Kidney glomerular epithelial cell (primary cell): ENCODE measurements at places on chromosomes 3 and 15.

- DNase-seq = no peak
Observed at GRCh38 chr3:179853176-179853575, 183.6 kb downstream of the PEX5L start.

DNA sequence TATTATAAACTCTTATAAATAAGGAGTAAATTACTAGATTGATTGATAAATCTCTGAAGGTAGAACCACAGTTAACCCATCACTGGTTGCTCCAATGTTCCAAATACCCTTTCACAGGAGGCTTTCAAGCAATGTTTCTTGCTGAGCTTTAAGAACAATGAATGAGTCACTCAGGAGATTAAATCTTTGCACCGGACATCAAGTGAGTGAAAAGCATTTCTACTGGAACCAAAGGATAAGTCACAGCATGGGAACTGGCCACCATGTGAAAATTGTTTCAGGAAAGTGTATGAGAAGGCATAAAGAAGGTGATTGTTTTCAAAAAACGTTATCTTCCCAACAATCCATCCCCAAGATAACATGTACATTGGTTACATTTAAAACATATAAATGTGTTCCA lies 90.6 kb downstream of the CNTN3 start:
- no peak for DNase-seq

DNA sequence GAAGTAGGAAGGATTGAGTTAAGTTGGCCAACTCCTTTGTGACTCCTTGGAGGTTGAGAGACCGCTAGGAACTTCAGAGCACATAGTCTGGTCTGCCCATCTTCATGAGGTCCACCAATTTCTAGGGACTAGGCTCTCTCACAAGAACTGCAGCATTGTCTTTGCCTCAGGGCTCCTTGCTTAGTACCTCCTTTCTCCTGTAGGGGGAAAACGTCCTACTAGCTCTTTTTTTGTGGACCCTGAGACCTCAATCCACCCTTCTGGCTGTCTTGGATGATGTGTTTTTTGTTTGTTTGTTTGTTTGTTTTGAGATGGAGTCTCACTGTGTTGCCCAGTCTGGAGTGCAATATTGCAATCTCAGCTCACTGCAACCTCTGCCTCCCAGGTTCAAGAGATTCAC lies 21.6 kb downstream of the REC114 start:
- no peak for DNase-seq

- peak; percentile 69 for DNase-seq
Observed at GRCh38 chr15:80934761-80935221, 54.8 kb downstream of the MESD start.

GRCh38 chr3:61239871-61240270 lies 11.4 kb downstream of the FHIT start:
- no peak for DNase-seq

- peak; percentile 4 for DNase-seq
Observed at GRCh38 chr3:187291512-187292132, at the start of gene MASP1. MASP1 (minus strand) TSS chr3:187291737; CDS start chr3:187291632, 105 bp downstream.

DNA sequence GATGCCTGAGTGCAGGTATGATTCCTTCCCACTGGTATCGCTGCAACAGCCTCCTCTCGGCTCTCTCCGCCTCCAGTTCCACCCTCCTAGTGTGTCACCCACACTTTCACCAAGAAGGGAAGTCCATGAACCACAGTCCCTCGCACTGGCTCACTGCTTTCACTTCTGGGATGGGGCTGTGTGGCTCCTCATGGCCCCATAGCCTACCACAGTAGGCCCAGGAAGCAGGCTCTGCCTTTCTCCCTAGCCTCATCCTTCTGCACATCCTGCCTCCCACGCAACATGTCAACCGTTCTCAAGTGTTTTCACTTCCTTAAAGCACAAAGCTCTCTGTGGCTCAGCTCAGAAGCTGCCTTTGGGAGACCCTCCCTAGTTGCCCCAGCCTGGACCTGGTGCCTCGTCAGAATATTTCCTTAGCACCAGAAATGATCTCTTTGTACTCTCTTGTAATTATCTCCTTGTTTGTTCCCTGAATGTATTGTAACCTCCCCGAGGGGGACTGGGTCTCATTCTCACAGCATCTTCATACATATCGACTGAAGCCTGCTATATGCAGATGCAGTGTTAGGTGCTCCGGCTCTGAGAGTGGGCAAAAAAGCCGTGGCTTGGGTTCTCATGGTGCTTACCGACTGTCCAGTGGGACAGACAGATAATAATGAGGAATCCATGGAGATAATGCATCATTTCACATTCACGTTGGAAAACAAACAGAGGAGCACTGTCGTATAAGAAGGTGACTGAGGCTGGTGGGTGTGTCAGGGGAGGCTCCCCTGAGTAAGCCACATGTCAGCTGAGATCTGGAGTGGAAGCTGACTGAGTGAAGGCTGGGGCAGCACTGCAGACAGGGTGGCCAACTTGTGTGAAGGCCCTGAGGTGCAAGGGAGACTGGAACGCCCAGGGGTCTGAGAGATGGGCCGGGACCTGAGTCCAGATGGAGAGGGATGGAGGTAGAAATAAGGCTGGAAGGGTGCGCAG lies 107.1 kb downstream of the DGKG start:
- DNase-seq = no peak

DNA sequence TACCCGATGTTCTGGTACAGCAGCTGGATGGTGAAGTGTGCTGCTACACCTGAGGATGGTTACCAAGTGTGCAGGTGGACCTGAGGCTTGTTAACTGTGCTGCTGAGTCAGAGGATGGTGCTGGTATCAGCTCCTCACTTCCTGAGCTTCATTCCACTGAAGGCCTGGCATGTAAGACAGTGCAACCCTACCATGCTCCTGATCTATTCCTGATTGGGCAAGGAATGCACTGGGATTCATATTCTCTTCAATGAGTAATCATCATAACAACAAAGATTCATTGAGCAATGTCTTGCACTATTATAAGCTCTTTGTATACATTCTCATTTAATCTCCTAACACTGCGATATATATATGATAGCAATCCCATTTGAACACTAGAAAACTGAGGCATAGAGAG lies 62.9 kb upstream of the THSD4 start:
- peak; percentile 53 for DNase-seq

DNA sequence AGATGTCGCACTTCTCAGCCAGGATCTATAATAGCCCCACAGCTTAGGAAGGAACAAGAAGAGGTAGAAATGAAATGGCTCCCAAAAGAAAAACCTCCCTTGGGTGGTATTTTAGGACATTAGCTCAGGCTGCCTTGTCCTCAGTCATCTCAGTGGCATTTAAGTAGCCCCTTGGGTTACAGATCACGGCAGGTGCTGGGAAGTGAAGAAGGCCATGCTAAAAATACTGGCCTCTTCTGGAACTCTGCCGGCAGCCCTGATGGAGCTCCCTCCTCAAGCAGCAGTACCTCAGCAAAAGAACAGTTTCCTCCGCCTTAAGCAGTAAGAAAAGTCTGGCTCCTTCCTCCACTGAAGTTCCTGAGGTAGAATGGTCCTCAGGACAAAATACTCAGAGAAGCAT lies 7.3 kb upstream of the TPM1 start:
- no peak for DNase-seq

- peak; percentile 81 for DNase-seq
Observed at GRCh38 chr3:195546130-195546560, 3.0 kb upstream of the PPP1R2 start.

DNA sequence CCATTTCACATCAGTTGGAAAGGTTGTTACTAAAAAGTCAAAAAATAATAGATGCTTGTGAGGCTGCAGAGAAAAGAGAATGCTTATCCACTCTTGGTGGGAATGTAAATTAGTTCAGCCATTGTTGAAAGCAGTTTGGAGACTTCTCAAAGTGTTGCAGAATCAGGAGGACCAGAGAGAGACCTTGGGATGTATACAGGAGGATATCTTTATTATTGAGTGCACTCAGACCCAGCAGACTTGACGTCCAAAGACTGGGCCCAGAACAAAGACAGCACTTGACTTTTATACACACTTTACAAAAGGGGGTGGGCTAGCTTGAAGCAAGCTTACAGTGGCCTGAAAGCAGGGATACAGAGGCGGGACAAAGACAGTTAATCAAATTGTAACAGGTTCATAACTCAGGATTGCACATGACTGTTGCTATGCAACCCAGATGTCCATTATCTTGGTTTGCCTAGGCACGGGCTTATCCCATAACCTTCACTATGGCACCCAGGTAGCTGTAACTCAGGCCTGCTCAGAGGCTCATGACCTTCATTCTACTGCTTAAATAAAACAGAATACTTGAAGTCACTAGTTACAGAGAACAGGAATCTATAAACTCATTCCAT lies 127.7 kb downstream of the SPATA16 start:
- no peak for DNase-seq
